ENCODE measurements at places on chromosomes 12 and 14. TPM values are rescaled to one million over a fixed set of nuclear protein-coding genes. Genes with fewer than 3 reads are reported as not detected.

GRCh38 chr12:573232-573631 is 90.0 kb downstream of the NINJ2 start:
- no peak for DNase-seq

DNA sequence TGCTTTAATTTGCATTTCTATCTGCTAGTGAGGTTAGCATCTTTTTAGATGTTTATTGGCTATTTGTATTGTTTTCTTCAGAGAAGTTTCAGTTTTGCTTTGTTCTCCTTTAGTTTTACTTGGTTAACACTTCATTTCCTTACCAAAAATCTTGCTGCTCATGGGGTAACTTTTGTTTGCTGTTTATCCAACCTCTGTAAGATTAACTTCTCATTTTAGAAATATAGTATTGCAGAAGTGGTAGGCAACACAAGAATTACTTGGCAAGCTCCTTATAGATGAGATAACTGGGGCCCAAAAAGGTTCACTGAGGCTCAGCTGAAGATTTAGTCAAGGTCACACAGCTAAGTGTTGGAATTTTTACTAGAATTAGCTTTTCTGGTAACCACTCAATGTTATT is 40.5 kb downstream of the ALKBH1 start:
- DNase-seq = no peak

DNA sequence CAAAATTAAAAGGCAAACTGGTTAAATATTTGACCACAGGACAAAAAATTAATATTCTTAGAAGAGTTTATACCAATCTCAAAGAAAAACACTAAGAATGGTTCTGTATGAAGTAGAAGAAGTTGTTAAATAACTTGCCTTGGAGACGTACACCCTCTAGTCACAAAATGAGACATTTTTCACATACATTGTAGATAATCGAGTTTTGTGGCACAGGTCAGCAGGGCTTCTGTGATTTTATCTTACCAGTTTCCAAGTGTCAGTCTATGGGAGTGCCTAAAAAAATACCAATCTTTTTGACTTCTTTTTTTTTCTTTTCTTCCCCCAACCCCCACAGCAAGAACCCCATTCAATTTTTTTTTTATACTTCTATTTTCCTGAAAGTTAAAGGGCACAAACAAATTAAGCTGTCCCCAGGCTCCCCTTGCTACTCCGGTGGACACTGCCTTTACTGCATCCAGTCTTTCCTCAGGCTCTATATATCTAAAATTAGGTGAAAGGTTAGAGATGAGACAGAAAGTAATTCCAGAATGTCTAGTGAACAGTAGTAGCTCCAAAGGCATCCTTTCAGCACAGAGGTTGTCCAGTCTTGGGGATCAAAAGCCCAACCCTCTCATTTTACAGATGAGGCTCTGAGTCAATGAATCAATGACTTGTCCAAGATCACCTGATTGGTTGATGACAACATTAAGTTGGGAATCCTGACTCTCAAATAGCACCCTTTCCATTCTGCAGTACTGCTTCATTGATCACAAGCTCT is 6.2 kb downstream of the LIMA1 start:
- no peak for DNase-seq

DNA sequence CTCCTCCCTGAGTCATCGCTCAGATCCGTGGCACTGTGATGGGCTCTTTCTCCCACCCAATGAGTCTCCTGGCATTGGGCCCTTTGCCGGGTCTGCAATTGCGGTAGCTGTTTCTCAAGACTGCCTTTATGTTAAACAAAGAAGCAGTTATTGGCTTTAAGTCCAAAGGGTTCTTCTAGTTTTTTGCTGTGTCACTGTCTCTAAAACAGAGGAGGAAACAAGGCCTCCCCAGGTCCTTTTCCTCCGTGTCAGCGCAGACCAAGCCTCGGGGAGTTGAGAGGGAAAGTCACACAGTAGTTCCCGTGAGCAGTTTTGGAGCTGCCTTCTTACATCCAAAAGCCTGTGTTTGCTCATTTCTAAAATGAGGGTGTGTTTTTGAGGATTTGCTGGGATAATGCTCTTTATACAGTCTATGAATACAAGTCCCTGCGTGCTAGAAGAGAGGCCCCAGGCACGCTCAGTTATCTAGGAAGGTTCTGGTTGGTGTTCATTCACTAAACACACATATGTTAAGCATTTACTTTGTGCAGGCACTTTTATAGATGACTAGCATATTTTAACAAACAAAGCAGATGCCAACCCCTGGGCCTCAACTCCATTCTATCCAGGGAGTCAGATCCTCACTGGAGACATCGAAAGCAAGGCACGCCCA is 126.0 kb upstream of the PZP start:
- no peak for DNase-seq

DNA sequence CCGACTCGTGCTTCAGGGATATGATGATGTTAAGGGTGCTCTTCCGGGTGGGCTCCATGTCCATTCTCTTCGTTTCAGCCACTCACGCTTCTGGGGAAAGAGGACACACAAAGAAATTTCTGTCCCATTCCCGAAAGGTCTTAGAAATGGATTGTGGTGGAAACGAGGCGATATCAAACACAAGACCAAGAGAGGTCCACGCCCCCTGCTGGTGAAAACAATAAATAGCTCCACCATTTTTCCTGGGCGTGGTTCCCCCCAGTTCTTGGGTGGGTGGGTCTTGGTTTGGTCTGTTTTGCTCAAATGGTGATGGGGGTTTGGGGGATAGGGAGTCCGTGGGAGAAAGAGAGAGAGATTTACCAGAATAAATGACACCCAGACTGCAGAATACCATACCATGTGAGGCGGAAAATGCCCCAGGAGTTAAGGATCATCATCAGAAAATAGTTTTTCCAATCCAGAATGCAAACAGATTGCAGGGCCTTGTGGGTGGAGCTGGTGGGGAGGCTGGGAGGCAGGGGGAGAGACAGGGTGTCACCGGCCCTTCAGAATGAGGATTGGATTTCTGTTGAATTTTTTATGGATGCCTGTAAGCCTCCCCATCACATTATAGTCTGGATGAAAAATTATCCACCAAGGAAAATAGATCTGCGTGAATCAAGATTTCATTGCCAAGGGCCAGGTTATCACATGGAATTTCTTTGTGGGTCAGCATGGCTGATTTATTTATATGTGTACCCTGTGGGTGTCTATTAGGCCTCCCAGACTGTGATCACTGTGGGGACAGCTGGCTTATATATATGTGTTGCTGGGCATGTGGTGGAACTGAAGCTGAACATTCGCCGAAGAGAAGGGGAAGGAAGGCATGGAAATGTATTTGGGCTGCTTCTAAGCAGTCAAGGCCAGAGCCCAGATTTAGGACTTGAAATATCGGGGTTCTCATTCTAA is 55.8 kb downstream of the SRRM4 start:
- peak; percentile 1 for DNase-seq

The SLC39A2 gene
- polyA plus RNA-seq = 2.1 TPM

The RAD9B gene
- polyA plus RNA-seq = 0.92 TPM

GRCh38 chr14:23543403-23543802 is 8.2 kb downstream of the ZFHX2 start:
- no peak for DNase-seq

DNA sequence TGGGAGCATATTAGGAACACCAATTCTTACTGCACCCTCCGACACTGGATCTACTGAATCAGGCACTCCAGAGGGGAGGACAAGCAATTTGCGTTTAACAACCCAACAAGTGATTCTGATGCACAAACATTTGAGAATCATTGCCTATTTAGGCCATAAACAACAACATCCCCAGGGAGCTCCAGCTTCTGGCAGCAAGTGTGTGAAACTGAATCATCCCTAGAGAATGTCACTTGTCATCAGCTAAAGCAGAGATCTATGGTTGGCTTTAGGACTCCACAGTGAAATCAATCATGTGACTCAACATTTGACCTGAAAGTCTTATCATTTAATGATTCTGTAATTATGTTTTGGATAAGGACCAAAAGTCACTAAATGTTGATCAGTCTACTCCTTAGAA is 505.0 kb upstream of the FLRT2 start:
- no peak for DNase-seq

Data from renal cortex interstitium (tissue), 15 donors.